ENCODE measurements at places on chromosomes 6 and 20. TPM values are rescaled to one million over a fixed set of nuclear protein-coding genes. Genes with fewer than 3 reads are reported as not detected.

Gene OPRL1
- total RNA-seq: 0.89 TPM

GRCh38 chr6:44232676-44233566 is 9.5 kb downstream of the SLC29A1 start:
- DNase-seq: no peak

GRCh38 chr6:117559299-117559698 is 43.0 kb downstream of the GOPC start:
- no peak for DNase-seq

DNA sequence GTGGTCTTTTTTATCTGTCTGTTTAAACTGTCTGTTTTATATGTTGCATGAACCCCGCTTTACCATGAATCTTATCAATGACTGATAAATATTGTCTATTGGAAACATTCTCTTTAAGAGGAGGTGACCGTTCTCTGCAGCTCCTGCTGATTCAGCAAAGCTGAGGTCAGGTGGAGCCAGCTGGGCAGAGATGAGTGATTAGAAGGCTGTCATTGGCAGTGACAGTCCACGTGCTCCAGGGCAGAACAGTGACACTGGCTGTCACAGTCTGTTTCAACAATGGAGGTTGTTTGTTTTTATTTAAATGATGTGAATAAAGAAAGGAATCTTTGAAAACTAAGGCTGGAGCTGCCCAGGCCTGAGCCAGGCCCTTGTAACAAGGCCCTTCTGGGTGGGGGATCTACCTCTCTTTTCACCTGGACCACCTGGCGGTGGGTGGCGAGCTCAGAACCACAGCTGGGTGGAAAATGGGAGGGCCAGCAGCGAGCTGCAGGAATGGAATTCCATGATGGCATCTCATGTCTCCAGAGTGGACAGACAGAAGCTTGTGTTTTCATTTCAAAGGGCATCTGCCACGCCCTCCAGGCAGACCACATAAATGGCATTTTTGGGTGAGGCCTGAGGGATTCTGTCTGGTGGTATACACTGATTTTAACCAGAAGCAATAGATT is 12.6 kb downstream of the SYNJ2 start:
- DNase-seq: no peak

DNA sequence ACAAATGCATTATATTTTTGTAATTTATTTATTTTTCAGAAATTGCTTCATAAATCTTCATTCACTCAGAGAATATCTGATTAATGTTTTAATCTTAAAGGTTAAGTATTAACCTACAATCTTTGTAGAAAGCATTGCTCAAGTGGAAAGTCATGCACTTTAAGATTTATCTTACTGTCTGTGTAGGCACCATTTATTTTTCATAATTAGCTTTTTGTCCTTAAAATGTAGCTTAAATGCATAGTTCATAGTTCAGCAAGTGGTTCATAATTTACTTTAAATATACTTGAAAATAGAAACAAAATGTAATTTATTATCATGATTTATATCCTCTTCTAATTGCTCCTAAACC is 397.3 kb downstream of the LAMA2 start:
- DNase-seq: no peak

DNA sequence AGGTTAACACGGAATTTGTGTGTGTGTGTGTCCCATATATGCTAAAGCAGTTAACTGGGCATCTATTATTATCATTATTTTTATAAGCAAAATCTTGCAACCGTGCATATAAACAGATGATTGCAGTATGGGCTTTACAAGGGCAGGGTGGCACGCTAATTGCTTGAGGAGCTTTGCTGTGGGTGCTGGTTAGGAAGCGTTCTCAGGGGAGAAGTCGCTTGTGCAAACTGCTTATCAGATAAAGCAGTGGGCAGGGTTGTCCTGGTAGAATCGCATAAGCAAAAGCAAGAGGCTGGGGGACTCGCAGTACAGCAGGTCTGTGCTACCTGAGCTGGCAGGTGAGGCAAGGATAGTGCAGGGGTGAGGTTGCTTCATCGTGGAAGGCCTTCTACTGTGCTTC is 9.7 kb upstream of the CCN6 start:
- DNase-seq: no peak

DNA sequence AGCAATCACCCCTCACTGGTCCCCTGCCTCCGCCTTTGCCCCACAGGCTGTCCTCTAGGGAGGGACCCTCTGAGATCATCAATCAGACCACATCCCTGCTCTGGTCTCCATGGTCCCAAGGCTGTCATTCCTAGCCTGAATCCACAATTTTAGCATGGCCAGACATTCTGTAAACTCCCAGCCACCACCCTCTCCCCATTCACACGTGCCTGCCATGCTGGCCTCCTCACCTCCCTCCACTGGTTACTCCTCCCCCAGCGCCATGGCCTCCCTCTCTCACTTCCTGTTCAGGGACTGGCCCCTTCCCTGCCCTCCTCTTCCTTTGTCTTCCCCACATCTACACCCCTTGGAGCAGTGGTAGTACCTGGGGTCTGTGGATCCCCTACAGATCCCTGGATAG is 150.7 kb upstream of the MLN start:
- no peak for DNase-seq

DNA sequence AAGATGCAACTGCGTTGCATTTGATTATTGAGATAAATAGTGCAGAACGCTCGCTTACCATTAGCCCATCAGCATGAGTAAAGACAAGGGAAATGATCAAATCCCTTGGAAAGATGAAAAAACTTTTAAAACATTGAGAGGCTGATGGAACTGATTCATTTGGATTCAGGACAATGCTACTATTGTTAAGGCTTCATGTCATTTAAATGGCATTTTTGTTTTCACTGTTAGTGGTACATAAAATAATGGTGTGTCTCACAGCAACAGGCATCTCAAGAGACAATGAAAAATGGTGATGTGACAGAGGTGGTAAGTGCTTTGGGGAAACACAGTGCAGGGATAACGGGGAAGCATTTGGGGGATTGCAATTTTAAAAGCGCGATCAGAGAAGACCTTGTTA is 159.7 kb upstream of the KCNG1 start:
- DNase-seq: no peak

DNA sequence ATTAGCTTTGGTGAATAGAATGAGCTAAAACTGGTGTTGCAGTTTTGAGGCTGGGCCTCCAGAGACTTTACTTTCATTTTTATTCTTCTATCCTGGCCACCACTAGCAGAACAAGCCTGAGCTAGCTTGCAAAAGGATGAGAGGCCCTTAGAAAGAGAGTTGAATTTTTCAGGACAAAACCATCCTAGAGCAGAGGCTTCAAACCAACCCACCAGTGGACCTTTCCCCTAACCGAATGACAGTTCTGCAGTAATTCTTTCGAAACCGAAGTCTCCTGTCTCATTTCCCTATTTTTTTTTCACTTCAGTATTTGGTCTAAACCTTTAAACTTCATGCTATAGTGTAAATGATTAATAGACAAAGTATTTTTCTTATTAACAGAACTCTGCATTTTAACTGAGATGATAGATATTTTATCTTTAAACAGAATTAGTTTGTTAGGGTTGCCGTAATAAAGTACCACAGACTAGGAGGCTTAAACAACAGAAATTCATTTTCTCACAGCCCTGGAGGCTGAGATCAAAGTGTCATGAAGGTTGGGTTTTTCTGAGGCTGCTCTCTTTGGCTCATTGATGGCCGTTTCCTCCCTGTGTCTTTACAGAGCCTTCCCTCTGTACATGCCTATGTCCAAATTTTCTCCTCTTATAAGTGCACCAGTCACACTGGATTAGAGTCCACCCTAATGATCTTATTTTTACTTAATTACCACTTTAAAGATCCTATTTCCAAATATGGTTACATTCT is 80.6 kb upstream of the PAK5 start:
- DNase-seq: no peak

- DNase-seq: no peak
Measured at GRCh38 chr20:19115581-19115980, 96.9 kb upstream of the SLC24A3 start.

- DNase-seq: no peak
Measured at GRCh38 chr6:159013229-159013628, 13.2 kb upstream of the RSPH3 start.

DNA sequence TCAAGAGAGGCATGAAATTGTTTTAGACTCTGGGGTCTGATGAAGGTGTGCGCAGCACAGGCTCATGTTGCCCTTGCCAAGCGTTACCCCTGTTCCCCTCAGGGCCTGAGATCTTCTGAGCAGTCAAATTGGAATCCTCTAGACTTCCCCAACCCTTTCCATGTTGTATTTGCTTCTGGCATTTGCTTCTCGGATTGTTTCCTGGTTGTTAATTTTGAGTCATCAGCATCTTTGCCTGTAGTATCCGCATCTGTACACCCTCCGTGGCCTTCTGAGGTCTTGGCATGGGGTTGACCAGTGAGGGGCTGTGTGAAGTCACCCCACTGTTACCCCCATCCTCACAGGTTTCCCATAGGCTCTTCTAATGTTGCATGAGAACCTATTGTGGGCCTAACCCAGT is 40.9 kb downstream of the SLC24A3 start:
- no peak for DNase-seq

DNA sequence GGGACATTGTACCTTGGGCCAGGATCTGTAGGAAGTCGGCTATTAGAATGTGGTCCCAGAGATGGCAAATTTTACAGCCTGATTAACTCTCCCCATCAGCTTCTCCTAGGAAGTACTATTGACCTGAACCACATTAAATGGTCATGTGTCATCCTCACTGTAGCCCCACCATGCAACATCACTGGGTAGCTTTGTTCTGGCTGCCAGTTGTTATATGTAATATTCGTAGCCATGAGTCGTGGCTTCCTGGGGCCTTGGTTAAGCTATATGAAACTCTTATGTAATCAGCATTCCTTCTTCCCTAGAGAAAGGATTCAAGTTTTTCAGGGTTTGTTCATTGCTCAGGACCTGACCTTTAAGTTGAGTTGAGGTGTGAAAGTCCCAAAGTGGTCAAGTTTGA is 125.7 kb downstream of the ANKS1A start:
- DNase-seq: no peak

DNA sequence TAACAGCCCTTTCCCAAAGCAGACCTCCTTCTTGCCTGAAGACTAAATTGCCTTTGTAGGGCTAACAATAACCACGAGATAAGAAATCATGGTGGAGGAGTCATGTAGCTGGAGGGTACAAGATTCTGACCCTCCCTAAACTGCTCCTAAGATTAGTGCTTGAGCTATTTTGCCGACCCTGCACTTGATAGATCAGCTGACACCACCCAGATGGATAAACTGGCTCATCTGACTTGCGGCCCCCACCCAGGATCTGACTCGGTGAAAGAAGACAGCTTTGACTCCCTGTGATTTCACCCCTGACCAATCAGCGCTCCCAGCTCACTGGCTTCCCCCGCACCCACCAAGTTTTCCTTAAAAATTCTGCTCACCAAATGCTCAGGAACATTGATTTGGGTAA is 57.6 kb upstream of the UNC93A start:
- DNase-seq: no peak

Gene SLC52A3
- 1.5 TPM for total RNA-seq

Measured in skin of body (tissue), 3 donors.